NCI-H69 (cell line): ENCODE measurements at places on chromosomes 2 and 18.

DNA sequence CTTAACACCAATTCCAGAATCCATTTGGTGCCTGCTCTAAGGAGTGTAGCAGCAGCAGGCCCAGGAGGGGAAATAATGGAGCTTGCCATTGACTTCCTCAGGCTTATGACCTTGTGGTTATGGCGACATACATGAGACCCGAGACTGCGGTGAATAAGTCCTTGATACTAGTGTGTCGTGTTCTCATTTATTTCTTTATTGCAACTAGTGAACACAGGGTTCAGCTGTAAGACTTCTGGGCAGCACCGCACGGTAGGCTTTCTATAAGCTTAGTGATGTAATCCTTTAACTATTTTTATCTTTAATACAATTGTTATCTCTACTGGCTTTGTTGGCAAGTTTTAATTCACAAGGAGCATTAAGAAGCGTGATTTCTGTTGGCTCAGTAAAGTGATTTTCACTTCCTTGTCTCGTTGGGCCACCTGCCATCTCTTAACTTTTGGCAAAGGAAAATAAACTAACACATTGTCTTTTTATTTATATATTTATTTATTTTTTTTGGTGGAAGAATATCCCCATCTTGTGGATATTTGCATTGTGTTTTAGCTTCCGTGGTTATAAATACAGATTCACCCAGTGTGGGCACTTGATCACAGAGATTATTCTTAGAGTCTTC is 139.8 kb downstream of the LTBP1 start:
- no peak for DNase-seq

- no peak for DNase-seq
Measured at GRCh38 chr2:29950481-29950880, 29.1 kb upstream of the ALK start.

GRCh38 chr2:3585261-3586109 is 9.4 kb upstream of the COLEC11 start:
- peak; percentile 70 for DNase-seq

- peak; percentile 16 for DNase-seq
Measured at GRCh38 chr2:181376442-181376841, 80.7 kb upstream of the ITGA4 start.

- DNase-seq = peak; percentile 100
Measured at GRCh38 chr18:1488957-1489356, 584.3 kb downstream of the ADCYAP1 start.

DNA sequence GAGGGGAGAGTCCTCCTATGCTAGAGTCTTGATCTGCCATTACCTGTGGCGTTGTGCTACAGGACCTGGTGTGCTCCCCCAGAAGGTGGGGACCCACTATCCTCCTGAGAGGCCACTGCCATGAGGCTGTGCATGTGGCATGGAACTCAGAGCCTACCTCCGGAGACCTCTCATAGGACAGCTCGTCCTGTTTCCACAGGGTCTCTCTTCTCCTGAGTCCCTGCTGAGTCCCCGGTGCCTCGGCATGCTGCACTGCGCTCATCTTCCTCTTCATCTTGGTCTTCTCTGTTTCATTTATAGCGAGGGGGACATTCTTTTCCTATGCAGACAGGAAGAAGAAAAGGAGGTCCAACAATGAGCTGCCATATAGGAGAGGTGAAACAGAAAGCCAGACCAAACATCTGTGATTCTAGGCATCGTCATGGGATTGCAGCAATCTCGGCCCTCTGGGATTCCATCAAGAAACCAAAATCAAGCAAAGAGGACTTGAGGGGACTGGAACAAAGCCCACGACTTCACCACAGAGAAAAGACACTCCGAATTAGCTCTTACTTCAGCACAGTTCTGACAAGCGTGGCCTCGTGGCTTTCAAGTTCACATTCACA is 83.7 kb downstream of the KCNF1 start:
- DNase-seq = no peak

DNA sequence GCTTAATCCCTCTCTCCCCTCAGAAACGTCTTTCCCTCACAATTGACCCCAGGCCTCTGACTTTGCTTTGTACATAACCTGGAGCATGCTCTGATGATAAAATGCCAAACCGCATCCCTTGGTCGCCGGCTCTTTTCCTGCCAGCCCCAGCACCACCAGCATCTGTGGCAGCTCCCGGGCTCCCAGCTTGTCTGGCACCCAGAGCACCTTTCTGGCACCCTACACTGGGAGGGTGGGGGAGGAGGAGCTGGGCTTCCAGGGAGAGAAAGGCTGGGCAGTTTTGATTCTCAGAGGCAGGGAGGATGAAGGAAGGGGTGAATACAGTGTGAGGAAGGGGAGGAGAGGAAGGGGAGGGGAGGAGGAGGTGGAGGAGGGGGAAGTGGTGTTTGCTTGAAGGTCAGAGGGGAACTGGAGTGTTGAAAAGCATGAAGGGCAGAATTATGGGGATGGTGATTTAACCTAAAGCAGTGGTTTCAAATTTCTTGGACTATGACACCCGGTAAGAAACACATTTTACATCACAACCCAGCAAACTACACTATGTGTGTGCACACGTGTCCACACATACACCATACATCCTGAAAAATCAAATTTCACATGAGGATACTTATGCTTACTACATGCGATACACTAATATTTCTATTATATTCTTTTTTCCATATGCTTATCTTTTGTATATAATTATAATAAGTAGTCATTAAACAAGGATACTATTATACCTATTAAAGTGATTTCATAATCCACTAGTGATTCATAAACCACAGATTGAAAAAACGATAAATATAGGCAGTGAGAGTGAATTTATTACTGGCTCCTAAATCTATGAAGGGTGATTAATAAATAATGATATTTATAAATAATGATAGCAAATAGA is 30.0 kb upstream of the IGFBP2 start:
- DNase-seq = peak; percentile 90

- no peak for DNase-seq
Measured at GRCh38 chr2:28428486-28428885, 35.8 kb downstream of the FOSL2 start.

GRCh38 chr2:43407935-43408334 is 181.5 kb upstream of the ZFP36L2 start:
- DNase-seq = no peak

- DNase-seq = peak; percentile 67
Measured at GRCh38 chr2:172693037-172693436, 42.6 kb upstream of the RAPGEF4 start.

GRCh38 chr2:233217892-233218377 is 33.5 kb upstream of the ATG16L1 start:
- no peak for DNase-seq

DNA sequence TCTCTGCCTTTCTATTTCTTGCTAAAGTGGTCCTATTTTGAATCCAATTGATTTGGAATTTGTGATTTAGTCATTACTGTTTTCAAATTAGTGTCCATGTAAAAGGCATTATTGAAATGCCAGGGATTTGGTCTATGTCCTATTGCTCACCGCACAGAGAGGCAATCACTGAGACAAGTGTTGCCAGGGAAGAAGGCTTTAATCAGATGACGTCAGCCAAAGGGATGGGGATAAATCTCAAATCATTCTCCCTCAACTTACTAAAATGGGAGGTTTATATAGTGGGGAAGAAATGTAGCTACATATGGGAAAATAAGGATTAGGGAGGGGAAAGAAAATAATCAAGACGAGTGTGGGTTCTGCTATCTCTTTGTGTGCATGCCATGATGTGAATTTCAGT is 9.6 kb downstream of the SERPINB12 start:
- DNase-seq = no peak

- DNase-seq = no peak
Measured at GRCh38 chr2:16308816-16309215, 356.8 kb downstream of the CYRIA start.

- no peak for DNase-seq
Measured at GRCh38 chr2:187345338-187345737, 102.7 kb downstream of the CALCRL start.

DNA sequence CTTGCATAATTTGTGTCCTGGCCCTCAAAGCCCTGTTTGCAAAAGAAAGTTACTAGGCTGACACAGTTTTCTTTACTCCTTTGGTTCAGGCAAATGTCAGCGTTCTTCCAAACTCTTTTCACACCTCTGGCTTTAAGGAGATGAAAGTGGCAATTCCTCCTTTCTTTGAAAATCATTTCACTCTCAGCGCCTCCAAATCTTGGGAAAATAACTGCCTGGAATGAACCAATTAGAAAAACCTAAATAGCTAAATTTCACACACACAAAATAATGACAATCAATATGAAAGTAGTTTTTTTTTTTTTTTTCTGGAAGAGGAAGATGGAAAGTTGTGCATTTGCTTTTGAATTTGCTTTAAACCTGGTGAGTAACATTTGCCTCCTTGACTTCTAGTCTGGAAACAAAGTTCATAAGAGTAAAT is 1.7 kb downstream of the MEIS1 start:
- peak; percentile 9 for DNase-seq

DNA sequence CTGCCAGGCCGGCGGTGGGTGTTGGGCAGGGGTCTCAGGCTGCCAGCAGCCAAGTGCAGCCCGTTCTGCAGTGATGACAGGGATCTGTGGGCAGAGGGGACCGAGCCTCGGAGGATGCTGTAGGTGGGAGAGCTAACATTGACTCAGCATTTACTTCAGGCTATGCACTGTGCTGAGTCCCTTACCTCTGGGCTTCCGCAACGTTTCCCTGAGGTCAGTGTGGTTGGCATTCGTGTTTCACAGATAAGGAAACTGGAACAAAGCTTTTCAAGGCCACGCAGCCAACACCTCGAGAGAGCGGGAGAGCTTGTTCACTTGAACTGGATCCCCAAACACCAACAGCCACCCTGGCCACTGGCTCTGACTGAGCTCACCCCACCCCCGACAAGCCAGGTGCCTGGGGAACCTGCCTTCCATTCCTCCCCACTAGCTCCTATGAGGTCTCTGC is 839 bp upstream of the GPR148 start:
- peak; percentile 43 for DNase-seq

GRCh38 chr2:118576109-118576855 is 271.2 kb downstream of the EN1 start:
- no peak for DNase-seq

GRCh38 chr2:104658144-104658835 is 195.6 kb upstream of the POU3F3 start:
- DNase-seq = no peak

GRCh38 chr2:128781585-128782385 is 463.1 kb upstream of the HS6ST1 start:
- DNase-seq = no peak

GRCh38 chr2:202750763-202751427 is 116.1 kb downstream of the FAM117B start:
- no peak for DNase-seq

- no peak for DNase-seq
Measured at GRCh38 chr18:58392324-58393000, 236.4 kb downstream of the ALPK2 start.

DNA sequence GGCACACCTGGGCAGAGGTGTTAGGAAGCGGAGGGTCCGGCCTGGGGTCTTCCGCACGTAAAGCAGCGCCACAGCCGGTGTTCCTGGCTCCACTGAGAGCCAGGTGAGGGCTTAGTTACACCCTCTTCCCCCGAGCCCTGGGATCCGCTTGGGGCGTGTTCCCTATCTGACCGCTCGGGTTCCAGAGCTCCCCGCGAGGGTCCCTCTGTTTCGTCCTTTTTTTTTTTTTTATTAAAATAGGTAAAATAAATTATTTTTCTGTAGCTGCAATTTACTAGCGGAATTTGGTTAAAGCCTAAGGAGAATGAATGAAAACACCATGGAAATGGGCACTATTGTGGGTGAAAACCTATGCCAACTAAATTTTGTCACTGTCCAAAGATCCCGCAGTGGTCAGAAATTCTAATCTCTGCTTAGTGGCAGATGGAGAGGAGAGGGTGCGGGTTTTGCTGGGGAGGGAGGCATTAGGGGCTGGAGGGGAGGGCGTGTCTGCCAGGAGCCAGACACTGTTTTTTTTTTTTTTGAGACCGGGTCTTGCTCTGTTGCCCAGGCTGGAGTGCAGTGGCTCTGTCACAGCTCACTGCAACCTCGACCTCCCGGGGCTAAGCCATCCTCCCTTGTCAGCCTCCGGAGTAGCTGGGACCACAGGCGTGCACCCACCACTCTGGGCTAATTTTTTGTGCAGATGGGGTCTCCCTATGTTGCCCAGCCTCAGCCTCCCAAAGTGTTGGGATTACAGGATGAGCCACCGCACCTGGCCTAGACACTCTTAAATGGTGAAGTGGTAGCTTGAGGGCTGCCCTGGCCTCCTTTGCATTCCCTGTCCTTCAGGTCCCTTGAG is 834 bp downstream of the PDCL3 start:
- DNase-seq = peak; percentile 16

GRCh38 chr2:160794926-160795325 is 301.3 kb upstream of the RBMS1 start:
- no peak for DNase-seq

DNA sequence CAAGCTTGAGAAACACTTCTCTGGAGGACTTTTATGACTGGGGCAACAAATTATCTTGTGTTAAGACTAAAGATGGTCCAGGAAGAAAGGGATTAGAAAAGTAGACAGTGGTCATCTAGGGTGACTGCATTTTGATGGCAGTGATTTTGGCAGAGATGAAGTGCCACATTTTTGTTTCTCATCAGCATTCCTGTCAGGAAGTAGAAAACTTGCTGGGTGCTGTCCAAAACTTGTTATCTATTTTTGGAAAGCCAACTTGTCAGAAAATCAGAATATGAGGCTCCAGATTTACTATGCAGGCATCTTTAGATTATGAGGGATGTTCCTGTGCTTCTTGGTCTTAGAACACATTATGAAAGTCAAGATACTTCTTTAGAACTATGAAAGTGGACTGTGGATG is 29.0 kb upstream of the CALCRL start:
- no peak for DNase-seq

DNA sequence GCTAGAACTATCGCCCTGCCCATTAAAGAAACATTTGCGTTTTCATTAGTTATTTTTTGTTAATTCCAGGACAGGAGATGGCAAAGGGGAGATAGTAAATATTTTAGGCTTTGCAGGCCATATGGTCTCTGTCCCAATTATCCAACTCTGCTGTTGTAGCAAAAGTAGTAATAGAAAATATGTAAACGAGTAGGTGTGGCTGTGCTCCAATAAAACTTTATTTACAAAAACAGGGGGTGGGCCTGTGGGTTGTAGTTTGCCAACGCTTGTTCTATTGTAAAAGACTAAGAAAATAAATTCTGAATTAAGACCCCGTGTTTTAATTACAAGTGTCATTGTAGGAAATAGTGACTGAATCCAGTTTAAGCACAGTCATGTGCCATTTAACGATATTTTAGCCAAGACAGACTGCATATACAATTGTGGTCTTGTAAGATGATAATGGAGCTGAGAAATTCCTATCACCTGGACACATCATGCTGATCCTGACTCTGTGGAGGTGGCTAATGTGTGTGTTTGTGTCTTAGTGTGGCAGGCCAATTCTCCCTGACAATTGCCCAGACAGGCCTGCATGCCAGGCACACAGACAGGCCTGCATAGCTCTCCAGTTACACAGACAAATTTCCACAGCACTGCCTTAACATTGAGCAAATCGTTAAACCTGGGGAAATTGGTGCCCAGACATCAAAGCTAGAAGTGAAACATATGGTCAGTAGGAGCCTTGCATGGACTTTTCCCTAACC is 76.4 kb downstream of the SKA1 start:
- DNase-seq = peak; percentile 82

GRCh38 chr2:53584986-53585385 is 182.6 kb upstream of the CHAC2 start:
- DNase-seq = no peak
